ENCODE measurements at places on chromosomes 13 and 19.

GRCh38 chr13:108315273-108315672 is 45.8 kb downstream of the TNFSF13B start:
- no peak for DNase-seq

DNA sequence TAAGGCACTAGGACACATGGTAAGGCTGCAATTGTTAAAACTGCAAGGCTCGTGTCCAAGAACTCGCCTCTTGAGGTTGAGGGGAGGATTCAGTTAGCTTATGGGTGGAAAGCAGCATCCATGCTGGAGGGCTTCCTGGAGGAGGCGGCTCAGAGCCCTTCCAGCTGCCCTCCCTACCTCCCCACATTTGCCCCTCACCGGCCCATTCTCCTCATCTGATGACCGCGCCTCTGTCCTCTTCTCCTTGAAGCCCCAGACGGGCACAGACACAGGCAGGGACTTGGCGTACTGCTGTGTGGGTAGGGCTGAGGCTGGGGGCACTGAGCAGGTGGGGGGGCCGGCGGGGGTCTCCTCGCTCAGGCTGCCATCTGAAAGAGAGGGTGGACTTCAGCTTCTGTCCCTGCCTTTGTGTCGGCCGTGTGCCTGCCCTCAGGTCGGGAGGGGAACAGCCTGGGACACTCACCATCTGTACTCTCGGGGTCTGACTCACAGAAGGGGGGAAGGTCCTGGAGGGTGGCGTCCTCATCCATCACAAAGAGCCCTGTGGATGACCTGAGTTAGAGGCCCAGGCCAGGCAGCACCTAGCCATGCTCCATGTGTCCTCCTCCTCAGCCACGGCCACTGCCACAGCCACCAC is 4.1 kb upstream of the PNKP start:
- DNase-seq: no peak

DNA sequence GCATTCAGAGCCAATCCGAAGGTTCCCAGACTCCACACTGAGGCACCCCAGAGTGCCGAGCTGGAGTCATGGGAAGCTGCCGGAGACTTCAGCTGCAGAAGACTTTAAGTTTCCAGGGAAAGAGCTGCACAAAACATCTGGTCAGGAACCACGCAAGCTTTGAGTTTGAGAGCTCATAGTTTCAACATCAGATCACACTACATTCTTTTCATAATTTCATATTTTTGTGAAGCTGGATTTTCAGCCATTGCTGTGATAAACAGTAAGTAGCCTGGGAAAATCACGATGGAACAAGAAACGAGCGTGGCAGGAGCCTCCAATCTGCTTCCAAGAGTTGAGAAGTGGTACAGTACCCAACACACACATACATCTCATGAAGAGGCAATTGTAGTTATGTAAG is 25.5 kb upstream of the ATP12A start:
- DNase-seq: no peak

DNA sequence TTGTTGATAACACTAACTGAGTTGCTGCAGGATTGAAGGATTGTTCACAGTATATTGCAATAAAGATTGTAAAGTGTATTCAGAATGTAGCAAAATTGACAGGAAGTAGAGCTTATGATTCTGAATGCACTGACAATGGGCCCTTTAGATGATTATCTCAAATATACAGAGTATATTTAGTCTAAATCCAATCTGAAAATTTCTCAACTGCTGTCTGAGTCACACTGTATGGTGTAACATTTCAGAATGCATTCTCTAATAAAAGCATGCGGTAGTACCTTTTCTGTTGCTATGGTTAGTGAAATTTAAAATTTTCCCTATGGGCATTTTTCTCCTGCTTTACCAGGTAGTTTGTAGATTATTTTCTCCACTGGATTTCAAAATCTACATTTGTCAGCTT is 365.2 kb downstream of the PCDH17 start:
- DNase-seq: no peak

GRCh38 chr19:27735314-27735713 is 1477.6 kb downstream of the UQCRFS1 start:
- no peak for DNase-seq

- DNase-seq: no peak
Observed at GRCh38 chr13:109657395-109657794, 129.0 kb downstream of the IRS2 start.

- no peak for DNase-seq
Observed at GRCh38 chr19:28393574-28394336, 819.2 kb downstream of the UQCRFS1 start.

DNA sequence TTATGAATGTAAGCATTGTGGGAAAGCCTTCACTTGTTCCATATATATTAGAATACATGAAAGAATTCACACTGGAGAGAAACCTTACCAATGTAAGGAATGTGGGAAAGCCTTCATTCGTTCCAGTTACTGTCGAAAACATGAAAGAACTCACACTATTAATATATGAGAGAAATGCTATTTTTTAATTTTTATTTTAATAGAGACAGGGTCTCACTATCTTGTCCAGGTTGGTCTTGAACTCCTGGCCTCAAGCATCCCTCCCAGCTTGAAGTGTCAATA is 7.0 kb upstream of the ZNF440 start:
- no peak for DNase-seq

DNA sequence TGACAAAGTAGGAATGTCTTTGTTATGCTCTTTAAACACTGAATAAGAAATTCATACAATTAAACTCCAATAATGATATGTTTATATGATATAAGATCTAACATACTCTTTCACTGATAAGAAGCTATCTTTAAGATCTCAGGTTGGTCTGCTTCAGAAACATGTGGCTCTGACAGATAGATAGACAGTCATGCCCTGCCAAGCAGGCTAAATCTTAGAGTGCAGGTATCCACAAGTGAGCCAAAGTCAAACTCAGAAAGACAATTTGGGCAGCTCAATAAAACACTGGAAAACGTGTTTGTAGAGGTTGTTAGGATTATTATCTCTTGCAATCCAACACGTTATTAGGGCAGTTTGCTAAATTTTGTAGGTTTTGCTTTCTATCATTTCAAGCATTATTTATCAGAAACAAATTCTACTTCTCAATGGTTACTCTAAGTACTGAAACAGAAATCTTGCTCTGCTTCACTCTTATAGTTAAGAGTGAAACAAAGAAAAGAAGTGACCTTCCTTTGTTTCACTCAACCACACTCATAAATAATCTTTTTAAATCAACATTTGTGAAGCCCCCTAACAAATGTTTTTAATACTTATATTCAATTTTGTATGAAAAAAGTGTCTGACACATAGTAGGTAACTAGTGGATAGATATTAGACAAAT is 1255.6 kb downstream of the DIAPH3 start:
- DNase-seq: no peak

- DNase-seq: no peak
Observed at GRCh38 chr13:44236370-44236769, 137.3 kb upstream of the SERP2 start.

DNA sequence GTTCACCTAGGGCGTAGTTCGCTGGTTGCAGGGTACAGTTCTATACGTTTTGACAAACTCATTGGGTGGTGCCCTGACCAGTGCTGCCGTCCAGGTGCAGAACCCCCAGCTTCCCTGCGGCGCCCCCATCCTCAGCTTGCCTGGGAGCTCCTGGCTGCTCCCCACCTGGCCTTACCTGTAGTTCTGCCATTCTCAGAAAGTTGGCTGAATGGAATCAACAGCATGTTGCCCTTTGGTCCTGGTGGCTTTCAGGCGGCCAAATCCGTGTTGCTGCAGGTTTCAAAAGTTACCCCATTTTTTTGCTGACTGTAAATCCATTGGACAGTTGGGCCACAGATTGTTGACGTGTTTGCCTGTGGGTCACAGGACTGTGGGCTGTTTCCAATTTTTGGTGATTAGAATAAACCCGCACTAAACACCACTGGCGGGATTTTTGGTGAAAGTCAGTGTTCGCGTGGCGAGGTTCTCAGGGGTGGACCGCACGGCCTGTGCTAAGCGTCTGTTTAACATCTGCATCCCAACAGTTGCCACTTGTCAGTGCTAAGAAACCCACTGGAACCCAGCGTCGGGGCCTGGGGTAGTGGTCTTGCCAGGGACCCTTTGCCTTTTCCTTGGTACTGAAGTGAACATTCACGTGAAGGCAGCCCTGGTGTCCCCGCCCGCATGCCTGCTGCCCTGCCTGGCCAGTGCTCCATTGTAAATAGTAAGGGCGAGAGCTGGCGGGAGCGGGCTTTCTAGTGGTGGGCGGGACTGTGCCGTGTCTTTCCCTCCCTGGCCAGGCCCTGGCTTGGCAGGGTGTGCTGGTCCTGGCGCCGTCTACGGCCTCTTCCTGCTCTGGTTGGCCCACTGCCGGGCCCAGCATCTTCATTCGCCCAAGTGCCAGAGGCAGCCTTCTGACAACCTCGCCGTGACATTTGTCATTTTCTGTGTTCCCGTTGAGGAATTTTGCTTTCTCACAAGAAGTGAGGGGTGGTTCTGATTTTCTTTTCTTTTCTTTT is 3.3 kb downstream of the DOT1L start:
- DNase-seq: no peak

GRCh38 chr19:54481326-54481930 is 8.3 kb upstream of the CDC42EP5 start:
- DNase-seq: peak; percentile 74

- no peak for DNase-seq
Observed at GRCh38 chr19:28727480-28728159, 485.3 kb downstream of the UQCRFS1 start.

- no peak for DNase-seq
Observed at GRCh38 chr19:2434721-2435265, 7.4 kb upstream of the TIMM13 start.

GRCh38 chr19:18339723-18340122 is 675 bp upstream of the PGPEP1 start:
- no peak for DNase-seq

DNA sequence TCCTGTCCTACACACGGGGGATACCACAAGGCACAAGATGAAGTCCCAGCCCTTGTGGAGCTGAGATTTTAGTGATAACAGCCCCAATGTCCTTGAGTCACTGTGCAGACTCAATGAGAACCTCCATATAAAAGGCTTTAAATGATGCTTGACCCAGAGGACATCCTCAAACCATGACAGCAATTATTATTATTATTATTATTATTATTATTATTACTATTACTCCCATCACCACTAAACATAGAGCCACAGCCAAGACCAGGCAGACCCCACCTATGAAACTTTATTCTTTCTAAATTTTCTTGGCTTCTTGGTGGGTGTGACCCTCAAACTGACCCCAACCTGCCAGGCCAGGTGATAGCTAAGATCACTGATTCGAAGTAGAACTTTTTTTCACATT is 11.1 kb downstream of the C19orf47 start:
- no peak for DNase-seq

DNA sequence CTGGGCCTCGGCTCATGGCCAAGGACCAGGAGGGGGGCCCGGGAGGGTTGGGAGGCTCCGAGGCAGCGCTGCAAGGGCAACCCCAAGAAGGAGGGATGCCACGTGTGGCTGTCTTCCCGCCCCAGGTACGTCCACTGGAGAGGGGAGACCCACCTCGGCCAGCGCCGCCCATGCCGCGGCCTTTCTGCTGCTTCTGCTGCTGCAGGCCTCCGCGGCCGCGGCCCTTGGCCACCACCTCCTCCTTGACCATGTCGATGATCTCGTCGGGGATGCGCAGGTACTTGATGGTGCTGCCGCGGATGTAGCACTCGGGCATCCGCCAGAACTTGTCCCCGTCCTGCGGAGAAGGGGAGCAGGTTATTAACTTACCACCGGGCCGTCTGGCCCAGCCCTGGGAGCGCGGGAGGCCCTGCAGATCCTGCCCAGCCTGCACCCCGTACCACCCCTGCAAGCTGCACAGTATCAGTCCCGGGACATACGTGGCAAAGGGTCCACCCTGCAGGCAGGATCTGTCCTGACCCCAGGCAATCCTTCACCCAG is 13.3 kb downstream of the LSM4 start:
- DNase-seq: no peak

DNA sequence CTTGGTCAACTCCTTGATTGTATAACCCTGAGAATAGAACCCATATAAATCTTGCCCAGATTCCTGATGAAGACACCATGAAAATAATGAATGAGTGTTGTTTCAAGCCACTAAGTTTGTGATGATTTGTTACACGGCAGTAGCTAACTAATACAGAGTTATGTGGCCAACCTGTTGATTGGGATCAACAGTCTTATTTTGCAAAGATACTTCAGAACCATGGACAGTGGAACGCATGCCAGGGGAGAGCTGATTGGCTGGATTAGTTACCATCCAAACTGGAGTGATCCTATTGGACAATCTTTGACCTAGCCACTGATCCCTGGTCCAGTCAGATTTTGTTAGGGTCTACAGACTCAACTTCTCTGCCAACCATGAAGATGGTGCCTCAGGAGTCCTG is 26.6 kb downstream of the CD70 start:
- no peak for DNase-seq

- no peak for DNase-seq
Observed at GRCh38 chr19:50358483-50359327, 6.7 kb downstream of the NAPSA start.

- no peak for DNase-seq
Observed at GRCh38 chr13:70842062-70842644, 733.9 kb upstream of the KLHL1 start.

DNA sequence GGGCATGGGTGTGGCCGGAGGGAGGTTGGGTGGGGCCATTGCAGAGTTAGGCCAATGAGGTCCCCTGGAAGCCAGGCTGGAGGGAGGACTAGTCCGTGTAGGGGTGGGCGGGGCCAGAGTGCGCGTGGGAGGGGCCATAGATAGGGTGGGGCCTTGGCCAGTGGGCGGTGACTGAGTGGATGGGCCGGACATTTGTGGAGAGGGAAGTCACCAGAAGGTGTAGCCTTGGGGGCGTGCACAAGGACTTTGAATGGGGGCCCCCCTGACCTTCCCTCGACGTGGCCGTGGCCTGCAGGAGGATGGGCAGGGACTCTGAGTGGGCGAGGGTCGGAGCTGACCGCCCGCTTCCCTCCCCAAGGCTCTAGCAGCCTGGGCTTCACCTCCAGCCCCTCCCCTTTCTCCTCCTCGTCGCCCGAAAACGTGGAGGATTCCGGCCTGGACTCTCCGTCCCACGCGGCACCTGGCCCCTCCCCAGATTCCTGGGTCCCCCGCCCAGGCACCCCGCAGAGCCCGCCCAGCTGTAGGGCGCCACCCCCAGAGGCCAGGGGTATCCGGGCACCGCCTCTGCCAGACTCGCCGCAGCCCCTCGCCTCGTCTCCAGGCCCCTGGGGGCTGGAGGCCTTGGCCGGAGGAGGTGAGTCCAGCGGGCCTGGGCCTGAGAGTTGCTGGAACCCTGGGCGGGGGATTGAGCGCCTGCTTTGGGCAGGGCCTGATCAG is 16.5 kb upstream of the B3GNT3 start:
- DNase-seq: peak; percentile 50

GRCh38 chr13:79457948-79458347 is 23.0 kb upstream of the NDFIP2 start:
- no peak for DNase-seq

- no peak for DNase-seq
Observed at GRCh38 chr19:32914879-32915660, 45.5 kb upstream of the SLC7A9 start.

DNA sequence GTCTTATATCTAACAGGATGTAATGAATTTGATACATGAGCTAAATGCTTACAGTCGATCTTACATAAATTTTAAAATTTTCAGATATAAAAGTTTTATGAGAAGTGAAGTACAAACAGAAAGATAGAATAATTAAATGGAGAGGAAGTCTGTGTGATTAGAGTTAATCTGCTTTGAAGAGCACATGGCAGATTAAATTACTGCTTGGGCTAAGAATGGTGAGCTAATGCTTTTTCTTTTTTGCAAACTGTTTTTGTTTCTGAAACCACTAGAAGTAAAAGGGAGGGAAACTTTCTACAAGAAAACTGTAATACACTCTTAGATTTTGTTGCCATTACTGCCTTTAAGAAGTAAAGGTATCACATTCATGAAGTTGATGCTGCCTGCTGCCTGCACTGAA is 96.3 kb upstream of the SPRY2 start:
- no peak for DNase-seq

All from neural crest cell (in vitro differentiated cells).